CD4-positive, alpha-beta T cell treated with Interleukin-12 subunit alpha and Interleukin-12 subunit beta, for 1 hour (primary cell): ENCODE measurements at places on chromosomes 5 and 9.

DNA sequence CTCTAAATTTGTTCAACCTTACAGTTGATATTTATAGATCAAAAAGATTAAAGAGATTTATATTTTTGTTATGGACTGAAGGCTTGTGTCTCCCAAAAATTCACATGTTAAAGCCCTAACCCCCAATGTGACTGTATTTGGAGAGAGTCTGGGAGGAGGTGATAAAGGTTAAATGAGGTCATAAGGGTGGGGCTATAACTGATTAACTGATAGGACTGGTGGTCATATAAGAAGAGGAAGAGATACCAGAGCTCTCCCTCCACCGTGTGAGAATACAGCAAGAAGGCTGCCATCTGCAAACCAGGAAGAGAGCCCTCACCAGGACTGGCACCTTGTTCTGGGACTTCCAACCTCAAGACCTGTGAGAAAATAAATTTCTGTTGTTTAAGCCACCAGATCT, 264.3 kb downstream of the ENC1 start:
- DNase-seq = no peak

GRCh38 chr5:52692039-52692438, 95.7 kb upstream of the ITGA1 start:
- DNase-seq = no peak

- no peak for DNase-seq
Observed at GRCh38 chr5:59474324-59474723, 419.2 kb downstream of the PDE4D start.

DNA sequence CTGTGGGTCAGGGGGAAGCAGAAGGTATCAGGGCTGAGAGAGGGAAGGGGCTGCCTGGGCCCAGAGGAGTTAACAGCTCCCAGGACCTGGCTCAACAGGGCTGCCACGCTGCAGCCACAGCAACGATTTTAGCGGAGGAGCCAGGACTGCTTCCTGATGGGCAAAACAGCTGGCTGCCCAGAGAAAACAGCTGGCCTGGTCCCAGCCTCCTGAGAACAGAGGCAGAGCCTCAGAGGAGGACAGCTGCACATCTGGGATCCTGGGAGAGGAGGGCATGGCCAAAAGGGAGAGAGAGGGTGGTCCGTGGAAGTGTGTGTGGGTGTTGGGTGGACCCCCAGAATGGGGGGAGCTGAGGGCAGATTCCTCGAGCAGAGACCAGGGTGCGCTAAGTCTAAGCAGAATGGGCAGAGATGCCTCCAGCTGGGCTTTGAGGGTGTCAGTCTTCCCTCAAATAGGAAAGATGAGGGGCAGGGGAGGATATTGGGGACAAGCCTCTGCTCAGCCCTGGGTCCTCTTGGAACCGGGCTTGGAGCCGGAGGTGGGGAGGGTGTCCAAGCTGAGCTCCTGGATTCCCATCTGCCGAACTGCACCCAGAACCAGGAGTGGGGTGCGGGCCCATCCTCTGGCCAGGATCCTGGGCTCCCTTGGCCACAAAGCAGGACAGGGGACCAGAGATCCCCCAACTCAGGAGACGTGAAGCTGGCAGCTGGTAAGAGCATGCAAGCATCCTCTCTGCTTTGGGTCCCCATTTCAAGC, 9.1 kb upstream of the CERCAM start:
- DNase-seq = no peak

GRCh38 chr5:103410172-103410571, 151.6 kb downstream of the MACIR start:
- DNase-seq = no peak
